Stimulated activated CD8-positive, alpha-beta memory T cell treated with anti-CD3 and anti-CD28 coated beads, Interleukin-7, amount 100 ng/mL, for 4 hours (primary cell): ENCODE measurements at places on chromosomes 5 and 9.
A peak's percentile ranks its signal among the peaks of the same experiment; 100 is the strongest.

GRCh38 chr5:160542840-160543239 is 121.2 kb downstream of the PTTG1 start:
- DNase-seq, result no peak

- DNase-seq, result no peak
Measured at GRCh38 chr5:66138637-66139317, 5.3 kb upstream of the SREK1 start.

- DNase-seq, result no peak
Measured at GRCh38 chr9:130276121-130276520, 10.6 kb downstream of the HMCN2 start.

DNA sequence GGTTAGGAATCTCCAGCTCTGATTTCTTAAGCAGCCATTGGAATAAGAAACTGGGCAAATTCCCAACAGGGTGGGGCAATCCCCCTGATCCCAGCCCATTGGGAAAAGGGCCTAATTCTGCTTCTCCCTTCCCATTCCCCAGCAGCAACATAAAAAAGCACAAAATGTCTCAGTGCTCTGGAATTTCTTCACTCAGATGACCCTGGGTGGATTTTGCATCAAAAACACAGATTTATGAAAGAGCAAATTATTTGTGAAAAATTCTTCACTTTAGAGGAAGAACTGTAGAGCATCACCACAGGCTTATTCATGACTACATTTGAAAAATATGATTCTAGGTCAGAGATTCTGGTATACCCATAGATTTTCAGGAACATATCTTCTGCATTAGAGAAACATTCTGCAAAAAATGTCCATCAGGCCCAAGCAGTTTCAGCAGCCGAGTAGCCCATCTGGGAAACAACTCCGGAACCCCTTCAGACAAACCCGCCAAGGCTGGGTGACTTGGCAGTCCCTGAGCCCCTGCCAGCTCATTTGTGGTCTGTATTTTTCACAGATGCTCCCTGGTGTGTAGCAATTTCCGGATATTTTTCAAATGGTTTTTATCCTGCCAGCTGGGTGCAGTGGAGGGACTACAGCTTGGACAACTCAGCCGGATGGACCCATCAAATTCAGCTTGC is 102.1 kb upstream of the RANBP3L start:
- DNase-seq, result no peak

DNA sequence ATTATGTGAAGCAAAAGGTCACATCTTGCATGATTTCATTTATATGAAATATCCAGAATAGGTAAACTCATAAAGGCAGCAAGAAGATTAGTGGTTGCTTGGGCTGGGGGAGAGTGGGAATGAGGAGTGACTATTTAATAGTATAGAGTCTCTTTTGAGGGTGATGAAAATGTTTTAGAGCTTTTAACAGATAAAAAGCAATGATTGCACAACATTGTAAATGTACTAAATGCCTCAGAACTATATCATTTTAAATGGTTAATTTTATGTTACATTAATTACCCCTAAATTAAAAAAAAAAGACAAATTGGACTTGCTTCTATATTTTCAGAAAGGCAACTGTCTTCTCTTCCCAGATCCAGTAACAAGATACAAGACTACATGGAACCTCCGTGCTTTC is 21.9 kb upstream of the TTC39B start:
- DNase-seq, result no peak

DNA sequence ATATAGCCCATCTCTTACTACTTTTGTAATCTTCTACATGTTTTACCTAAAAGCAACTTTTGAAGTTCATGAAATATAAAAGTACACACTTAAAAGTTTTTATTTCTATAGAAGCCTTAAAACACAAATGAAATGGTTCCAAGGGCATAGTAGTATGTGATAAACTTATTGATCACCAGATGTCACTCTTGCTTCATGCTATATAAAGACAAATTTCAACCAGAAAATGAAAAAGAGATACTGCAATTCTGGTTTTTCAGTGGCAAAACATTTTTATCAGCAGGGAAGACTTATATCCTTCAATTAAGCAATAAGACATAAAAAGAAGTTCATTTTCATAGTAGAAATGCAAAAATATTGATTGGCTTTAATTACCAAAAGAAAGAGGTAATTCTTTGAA is 69.4 kb upstream of the FBXL17 start:
- DNase-seq, result no peak

- no peak for DNase-seq
Measured at GRCh38 chr9:92846662-92847145, 31.1 kb downstream of the ZNF484 start.

GRCh38 chr5:120465436-120465961 is 1.4 kb downstream of the PRR16 start:
- no peak for DNase-seq

GRCh38 chr5:83632874-83633273 is 87.8 kb downstream of the HAPLN1 start:
- no peak for DNase-seq

DNA sequence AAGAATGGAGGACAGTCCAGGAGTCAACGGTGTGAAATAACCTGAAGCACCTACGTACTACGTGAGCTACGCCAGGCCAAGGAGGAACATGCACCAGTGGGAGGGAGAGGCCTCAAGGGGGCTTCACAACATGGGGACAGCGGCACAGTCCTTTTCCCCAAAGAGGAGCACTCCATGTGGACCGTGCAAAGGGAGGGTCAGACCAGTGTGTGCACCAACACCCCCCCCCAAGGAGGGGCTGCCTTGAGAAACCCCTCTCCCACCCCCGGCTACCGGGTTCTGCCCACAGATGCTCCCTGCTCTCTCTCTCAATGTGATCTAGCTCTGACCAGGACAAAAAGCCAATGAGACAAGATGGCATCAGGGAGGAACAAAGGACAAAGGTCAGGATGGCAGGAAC is 68.6 kb downstream of the PRRT1B start:
- DNase-seq, result no peak

GRCh38 chr5:10702040-10702629 is 58.9 kb downstream of the DAP start:
- no peak for DNase-seq

- no peak for DNase-seq
Measured at GRCh38 chr5:38533286-38534155, 22.9 kb downstream of the LIFR start.

GRCh38 chr5:65620021-65620420 is 4.1 kb downstream of the TRIM23 start:
- DNase-seq, result no peak

DNA sequence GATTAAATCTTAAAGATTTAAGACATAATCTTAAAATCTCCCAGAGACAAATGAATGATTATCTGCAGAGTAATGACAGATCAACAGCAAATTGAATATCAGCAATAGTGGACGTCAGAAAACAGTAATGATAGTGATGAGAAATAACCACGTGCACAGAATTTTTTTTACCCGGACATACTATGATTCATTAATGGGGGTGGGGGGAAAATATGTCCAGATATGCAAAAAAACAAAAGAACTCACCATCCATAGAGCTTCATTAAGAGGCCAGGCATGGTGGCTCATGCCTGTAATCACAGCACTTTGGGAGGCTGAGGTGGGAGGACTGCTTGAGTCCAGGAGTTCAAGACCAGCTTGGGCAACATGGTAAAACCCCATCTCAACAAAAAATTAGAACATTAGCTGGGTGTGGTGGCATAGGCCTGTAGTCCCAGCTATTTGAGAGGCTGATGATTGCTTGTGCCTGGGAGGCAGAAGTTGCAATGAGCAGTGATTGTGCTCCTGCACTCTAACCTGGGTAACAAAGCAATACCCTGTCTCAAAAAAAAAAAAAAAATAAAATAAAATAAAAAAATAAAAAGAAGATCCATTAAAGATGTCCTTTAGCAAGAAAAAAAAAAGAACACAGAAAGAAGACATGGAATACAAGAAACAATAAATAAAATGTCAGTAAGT is 30.9 kb upstream of the SHOC1 start:
- no peak for DNase-seq

DNA sequence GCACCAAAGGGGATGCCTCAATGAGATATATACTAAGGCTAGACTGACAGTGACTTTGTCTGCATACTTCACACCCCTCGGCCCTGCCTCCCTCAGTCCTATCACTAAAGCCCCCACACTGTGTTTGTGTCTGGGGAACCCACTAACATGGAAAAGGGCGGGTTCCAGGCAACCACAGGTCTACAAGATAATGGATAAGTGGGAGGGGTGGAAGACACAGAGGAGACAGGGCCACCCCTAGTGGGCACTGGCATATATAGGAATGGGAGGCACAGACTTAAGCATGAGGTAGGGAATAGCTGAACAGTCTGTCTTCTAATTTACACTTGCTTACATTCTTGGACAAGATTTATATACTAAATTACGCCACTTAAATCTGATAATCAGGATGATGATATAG is 74.0 kb downstream of the SLIT3 start:
- no peak for DNase-seq

DNA sequence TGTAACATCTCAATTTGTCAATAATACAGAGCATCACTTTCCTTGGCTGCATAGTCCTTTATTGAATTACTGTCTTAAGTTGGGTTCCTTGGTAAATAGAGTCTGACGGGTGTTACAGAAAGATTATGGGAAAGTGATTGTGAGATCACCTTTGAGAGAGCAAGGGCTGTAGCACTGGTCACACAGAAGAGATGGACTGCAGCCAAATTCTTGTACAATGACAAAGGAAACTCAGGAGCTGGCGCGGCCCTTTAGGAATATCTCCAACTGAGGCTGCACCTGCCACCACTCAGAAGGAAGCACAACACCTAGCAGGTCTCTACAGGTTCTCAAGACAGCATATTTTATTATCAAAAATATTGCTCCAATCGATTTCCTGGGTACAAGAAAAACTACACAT is 350.0 kb upstream of the ISL1 start:
- DNase-seq, result no peak

- DNase-seq, result no peak
Measured at GRCh38 chr9:109901201-109901600, 121.2 kb downstream of the PALM2AKAP2 start.

DNA sequence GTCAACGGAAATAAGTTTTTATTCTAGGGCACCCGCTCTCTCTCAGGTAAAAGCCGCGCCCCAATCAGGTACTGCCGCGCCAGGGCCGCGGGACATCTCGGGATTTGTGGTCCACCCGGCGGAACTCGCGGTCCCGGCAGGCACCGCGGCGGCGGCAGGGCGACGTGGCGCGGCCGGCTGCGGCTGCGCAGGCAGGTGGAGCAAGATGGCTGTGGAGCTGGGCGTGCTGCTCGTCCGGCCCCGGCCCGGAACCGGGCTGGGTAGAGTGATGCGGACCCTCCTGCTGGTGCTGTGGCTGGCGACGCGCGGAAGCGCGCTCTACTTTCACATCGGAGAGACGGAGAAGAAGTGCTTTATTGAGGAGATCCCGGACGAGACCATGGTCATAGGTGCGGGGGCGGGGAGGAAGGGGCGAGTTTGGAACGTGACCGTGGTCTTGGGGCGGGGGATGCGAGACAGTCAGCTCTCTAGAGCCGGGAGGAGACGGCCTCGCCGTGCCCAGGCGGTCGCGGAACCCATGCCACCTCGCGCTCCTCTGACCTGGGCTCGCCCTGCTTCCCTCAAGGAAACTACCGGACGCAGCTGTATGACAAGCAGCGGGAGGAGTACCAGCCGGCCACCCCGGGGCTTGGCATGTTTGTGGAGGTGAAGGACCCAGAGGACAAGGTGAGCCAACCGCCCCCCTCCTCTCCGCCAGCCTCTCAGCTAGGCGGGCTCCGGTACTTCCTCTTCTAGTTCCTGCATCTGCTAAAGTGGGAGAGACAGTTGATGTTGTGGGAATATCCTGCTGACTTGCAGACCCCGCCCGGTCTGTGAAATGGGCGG is at the start of gene TMED9:
Gene TMED9 (plus strand): TSS at position 194 of the 825 bp plus-strand sequence. CDS start 12 bp downstream, at position 206.
- peak; percentile 88 for DNase-seq

GRCh38 chr5:92553326-92553725 is 1027.7 kb downstream of the NR2F1-AS1 start:
- no peak for DNase-seq

- DNase-seq, result no peak
Measured at GRCh38 chr9:12956261-12956660, 181.4 kb downstream of the LURAP1L start.

GRCh38 chr9:8769153-8769552 is 969.6 kb upstream of the DMAC1 start:
- DNase-seq, result no peak

DNA sequence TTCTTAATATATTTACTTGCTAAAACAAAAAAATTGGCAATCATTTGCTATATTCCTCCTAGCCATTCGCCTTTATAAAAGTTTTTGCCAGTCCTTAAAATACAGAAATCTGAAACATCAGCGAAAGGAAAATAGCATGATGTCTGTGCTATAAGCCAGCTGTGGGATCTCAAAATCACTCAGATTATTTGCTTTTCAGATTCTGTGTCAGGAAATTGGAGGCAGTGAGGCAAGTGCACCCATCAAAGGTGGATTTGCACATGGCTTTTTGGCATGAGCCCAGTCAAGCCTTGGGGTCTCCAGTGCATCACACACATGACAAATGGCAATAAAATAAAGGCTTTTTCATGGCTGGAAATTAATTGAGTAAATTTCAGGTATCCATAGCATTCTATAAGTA is 196.8 kb upstream of the DAPK1 start:
- DNase-seq, result no peak

DNA sequence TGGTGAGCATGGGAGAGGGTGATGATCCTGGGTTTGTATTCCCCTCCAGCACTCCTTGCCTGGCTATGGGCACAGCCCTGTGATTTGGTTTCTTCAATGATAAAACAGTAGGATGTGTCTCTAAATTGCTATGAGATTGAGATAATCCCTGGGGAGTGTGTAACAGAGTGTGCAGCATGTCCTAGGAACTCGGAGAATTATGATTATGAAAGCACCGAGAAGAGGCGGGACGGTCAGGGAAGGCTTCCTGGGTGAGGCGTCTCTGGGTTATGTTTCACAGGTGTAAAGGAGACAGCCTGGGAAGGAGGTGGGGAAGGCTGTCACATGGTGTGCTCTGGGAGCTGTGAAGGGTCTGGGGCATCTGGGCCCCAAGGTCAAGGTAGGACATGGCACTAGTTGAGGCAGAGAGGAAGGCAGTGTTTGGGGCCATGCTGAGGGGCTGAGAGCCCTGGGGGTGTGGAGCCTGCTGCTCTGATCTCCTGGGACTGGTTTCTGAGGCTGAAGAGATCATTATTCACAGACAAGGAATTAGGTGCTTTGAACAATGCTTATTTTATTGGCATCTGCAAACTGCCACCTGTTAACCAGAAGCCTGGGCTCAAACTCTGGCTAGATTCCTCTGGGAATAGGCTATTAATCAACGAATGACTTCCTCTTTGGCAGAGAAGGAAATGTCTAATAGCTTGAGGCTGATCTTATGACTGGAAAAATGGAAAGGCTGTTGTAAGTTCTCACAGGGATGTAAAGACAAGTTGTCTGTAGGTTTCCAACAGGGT is 73.8 kb upstream of the IL12B start:
- no peak for DNase-seq

- no peak for DNase-seq
Measured at GRCh38 chr5:96113170-96113939, 151.7 kb upstream of the ELL2 start.
